ENCODE measurements at places on chromosomes 12 and 14.

DNA sequence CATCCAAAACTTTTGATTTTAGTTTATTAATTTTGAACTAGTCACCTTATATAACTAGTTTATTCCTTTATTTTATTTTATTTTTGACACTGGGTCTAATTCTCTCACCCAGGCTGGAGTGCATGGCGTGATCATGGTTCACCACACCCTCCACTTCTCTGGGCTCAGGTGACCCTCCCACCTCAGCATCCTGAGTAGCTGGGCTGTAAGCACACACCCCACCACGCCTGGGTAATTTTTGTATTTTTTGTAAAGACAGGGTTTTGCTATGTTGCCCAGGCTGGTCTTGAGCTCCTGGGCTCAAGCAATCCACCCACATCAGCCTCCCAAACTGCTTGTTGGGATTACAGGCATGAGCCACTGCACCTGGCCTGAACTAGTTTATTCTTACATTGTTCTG lies 17.3 kb downstream of the PCNX1 start:
- no peak for DNase-seq

DNA sequence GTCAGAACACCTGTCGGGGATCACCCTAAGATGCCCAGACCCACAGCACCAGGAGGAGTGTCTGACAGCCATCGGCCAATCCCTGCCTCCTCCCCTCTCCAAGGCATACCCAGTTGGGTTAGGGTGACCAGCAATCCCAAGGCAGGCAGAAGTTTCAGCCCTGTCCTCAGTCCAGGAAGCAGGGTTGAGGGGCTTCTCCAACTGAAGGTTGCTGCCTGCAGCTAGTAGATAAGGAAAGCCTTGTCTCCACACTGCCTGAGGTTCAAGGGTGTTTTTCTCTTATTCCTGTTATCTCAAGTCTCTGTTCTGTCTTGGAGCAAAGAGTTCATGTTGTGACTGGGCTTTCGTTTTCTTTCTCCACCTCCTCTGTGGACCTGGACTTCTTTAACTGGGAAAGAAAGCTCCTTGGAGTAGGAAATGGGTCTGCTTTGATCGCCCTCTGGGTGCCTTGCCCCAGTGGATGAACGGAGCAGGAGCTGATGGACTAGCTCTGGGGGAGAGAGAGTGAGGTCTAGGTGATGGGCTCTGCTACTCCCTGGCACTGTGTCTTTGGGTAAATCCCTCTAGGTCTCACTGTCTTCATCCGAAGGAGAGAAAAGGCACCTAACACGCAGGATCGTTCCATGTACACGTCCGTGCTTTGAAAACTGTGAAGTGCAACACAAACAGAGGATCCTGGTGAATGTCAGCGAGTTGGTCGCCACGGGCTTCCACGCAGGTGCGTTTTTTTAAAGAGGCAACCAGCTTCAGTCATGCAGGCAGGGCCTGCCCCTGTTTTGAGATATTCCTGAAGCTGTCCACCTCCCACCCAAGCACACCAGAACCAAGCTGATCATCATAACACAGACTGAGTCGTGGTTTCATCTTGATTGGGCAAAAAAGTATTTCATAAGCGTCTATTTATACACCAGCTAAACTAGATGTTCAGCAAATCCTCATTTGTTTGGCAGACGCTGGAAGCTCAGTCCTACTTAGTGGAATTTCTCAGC lies 52.5 kb upstream of the FOXN3 start:
- DNase-seq = no peak

- no peak for DNase-seq
These were observed 32.4 kb downstream of the GPR65 start for GRCh38 chr14:88037325-88037724.

DNA sequence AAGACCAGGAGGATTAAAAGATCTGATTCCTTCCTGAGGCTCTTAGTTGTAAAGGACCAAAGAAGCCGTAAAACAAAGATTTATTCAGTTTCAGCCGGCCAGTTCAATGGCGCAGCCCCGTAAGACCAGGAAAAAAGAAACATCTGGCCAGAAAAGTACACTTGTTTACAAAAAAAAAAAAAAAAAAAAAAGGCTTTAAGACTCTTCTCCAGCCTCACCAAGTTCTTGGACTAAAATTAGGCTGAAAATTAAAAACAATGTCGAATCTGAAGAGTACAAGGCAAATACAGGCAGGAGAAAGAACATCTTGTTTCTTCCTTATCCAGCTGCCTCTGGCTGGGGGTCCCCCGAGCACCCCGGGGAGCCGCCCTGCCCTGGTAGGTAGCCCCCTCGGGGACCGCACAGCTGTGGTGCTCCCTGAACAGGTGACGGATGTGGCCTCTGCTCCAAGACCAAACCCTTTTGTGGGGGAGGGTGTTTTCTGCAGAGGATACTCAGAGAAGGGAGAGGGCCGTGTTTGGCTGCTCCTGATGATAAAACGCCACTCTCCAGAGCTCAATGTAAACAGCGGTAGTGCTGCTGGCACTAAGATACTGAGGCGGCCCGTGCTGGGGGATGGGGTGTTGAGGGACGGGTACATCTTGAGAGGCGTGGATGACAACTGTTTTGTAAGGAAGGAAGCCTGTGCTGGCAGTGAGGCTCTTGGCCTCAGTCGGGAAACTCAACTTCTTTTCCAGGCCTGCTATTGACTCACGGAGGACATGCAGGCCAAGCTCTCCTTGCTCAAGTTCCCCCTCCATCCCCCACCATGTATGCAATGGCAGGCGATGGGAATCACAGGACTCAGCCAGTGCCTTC lies 201.0 kb upstream of the DIO3 start:
- no peak for DNase-seq

- no peak for DNase-seq
These were observed 562 bp downstream of the PAN2 start for GRCh38 chr12:56333197-56333678.

Data from stimulated activated CD8-positive, alpha-beta memory T cell treated with anti-CD3 and anti-CD28 coated beads, Interleukin-7, amount 100 ng/mL, for 48 hours (primary cell).